CD4-positive, alpha-beta T cell treated with Interleukin-2 at 100 ng/mL for 4 hours (primary cell): ENCODE measurements at places on chromosomes 16 and 17.

- no peak for DNase-seq
Measured at GRCh38 chr16:14268073-14268472, 197.0 kb downstream of the MRTFB start.

- DNase-seq = no peak
Measured at GRCh38 chr17:70096861-70097260, 21.8 kb downstream of the KCNJ16 start.

- DNase-seq = no peak
Measured at GRCh38 chr16:55242667-55243066, 81.3 kb upstream of the IRX6 start.

- DNase-seq = no peak
Measured at GRCh38 chr16:71853413-71853812, 7.6 kb downstream of the ATXN1L start.

DNA sequence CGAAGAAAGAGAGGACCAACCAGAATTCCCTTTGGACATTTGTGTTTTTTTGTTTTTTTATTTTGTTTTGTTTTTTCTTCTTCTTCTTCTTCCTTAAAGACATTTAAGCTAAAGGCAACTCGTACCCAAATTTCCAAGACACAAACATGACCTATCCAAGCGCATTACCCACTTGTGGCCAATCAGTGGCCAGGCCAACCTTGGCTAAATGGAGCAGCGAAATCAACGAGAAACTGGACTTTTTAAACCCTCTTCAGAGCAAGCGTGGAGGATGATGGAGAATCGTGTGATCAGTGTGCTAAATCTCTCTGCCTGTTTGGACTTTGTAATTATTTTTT lies 3.6 kb downstream of the SOX9 start:
- DNase-seq = no peak

GRCh38 chr16:3523281-3523680 lies 22.5 kb downstream of the CLUAP1 start:
- DNase-seq = no peak

- no peak for DNase-seq
Measured at GRCh38 chr17:17693253-17694168, 12.3 kb downstream of the RAI1 start.
